ENCODE measurements at places on chromosomes 4 and X. TPM values are rescaled to one million over a fixed set of nuclear protein-coding genes. Genes with fewer than 3 reads are reported as not detected.

- DNase-seq, result no peak
These were observed 1492.7 kb upstream of the IGFBP7 start for GRCh38 chr4:58602731-58603359.

DNA sequence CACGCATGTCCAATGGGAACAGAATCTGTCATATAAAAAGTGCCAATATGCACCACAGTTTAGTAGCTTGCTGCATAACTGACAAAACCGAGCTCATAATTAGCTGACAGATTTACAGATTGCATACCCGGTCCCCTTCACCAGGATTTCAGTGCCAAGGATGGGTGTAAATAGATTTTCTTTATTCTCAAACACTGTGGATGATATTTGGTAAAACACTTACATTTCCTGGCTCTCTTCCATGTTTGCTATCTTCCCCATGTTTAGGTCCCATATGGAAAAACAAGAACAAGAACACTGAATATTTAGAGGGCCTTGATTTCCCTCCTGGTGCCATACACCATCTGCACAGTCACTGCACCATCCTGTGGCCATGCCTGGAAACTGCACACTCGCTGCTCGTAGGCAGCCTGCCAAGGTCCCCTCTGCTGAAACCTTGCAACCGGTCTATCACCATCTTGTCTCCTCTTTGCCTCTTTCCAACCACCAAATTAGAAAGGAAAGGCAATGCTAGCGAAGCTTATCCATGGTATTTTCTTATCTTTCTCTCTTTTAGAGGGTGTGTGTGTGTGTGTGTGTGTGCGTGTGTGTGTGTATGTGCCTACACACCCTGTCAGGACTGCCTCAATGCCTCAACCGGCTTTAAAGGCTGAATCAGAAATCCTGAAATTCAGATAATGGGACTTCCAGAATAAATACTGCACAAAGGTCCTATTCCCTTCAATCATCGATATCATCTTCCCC is 124.2 kb upstream of the MBNL3 start:
- DNase-seq, result peak; percentile 56

GRCh38 chr4:143336781-143337599 is at the start of gene GAB1:
Gene GAB1, plus strand, starts transcription at chr4:143336876. Its CDS starts 313 bp downstream, at chr4:143337189.
- DNase-seq, result peak; percentile 87

- no peak for DNase-seq
These were observed 994.9 kb upstream of the SLIT2 start for GRCh38 chr4:19256823-19257222.

DNA sequence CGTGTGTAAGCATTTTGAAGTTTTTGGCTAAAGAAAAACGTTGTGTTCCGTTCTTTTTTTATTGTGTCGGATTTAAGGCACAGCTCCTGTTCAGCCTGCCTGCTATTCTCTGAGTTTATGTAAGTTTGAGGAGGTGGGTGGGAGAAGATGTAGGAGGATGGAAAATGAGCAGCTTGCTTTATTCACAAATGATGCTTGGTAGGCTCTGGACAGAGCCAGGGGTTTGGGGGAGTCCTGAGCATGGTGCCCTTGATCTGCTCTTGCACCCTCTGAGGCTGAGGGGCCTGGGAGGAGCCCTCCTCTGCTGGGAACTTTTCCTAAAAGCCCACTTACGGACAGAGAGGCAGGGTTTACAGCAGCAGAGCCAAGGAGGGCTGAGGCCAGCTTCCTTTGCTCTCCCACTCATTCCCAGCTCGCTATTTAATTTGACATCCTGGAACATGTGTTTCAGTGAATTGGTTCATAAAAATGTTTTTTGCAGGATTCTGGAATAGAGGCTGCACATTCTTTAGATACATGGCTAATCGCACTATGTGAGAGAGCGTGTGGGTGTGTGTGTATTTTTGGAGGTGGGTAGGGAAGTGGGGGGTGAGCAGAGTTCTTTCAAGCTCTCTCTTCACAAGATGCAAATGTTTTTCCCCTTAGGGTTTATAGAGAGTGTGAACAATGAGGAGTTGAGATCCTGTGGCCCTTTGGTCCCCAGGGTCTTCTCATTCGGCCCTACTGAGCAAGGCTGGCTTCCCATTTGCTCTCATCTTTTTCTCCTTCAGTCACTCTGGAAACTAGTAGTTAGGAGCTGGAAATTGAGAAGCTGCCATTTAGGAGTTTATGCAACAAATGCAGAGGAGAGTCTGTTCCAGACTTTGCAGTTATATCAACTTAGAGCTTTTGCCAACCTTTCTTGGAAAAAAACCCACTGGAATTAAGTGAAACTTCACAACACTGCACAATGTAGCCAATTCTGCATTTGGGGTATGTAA is 32.1 kb downstream of the TMEM131L start:
- no peak for DNase-seq

- DNase-seq, result no peak
These were observed 210.8 kb upstream of the RASGEF1B start for GRCh38 chr4:81682492-81682891.

DNA sequence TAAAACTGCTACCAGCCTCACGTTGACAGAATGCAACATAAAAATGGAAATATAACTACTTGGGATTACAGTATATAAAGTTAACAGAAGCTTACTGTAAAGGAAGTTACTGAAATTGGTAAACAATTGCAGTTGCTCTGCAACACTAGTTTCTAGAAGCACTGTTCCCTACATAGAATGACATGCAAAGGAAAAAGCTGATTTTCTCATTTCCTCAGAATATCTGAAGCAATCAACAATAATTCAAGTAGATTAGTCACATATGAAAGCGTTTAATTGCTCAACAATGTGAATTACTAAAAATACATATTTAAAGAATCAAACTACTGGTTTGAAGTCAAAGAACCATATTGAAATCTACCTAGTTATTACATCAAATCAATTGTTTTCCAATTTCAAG is 31.8 kb downstream of the PDGFC start:
- DNase-seq, result no peak

- DNase-seq, result no peak
These were observed 16.6 kb upstream of the KLHL2 start for GRCh38 chr4:165190591-165191347.

The DGKK gene
- total RNA-seq, result not detected

The CD40LG gene
- not detected for total RNA-seq

The SSX4 gene
- not detected for total RNA-seq

The SSX1 gene
- not detected for total RNA-seq

The GYG2 gene
- total RNA-seq, result 0.58 TPM

The CC2D2A gene
- total RNA-seq, result 10.6 TPM

All from heart left ventricle (tissue), 16 donors.